ENCODE measurements at places on chromosomes 7 and 10.

GRCh38 chr10:1133495-1134045, 77.4 kb downstream of the WDR37 start:
- no peak for DNase-seq

GRCh38 chr7:153188630-153189029, 429.1 kb downstream of the ACTR3B start:
- DNase-seq: no peak

GRCh38 chr10:125060026-125060425, 100.3 kb downstream of the CTBP2 start:
- no peak for DNase-seq

DNA sequence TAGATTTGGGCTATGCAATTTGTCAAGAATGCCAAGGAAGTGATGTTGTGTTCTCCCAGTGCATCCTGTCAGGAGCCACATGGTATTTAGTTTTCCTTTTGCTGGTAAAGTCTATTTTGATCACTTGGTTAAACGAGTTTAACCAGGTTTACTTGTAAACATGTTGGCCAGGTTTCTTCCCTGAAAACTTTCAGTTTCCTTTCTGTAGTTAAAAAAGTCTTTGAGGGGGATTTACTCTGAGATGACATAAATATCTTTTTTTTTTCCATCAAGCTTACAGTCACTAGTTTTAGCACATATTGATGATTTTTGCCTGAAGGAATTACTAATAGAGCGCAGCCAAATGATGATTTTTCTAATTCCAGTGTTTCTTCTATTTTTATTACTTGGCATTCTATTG, 320.5 kb downstream of the PHF14 start:
- no peak for DNase-seq

GRCh38 chr7:106774768-106775551, 90.1 kb upstream of the PIK3CG start:
- DNase-seq: no peak

GRCh38 chr10:131214521-131215244, 96.8 kb downstream of the TCERG1L start:
- DNase-seq: no peak

GRCh38 chr10:20254078-20254477, 437.8 kb downstream of the PLXDC2 start:
- no peak for DNase-seq

GRCh38 chr10:128365156-128365725, 239.0 kb upstream of the MKI67 start:
- DNase-seq: no peak

- DNase-seq: no peak
Measured at GRCh38 chr10:14534152-14534551, 203.4 kb upstream of the FRMD4A start.

DNA sequence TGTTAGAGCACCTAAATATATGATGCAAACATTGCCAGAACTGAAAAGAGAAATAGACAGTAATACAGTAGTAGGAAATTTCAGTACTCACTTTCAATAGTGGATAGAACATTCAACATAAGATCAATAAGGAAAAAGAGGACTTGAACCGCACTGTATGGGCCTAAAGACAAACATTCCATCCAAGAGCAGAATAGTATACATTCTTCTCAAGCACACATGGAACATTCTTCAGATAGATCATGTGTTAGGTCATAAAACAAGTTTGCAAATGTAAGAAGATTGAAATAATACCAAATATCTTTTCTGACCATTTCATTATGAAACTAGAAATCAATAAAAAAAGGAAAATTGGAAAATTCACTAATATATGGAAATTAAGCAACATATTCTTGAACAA, 185.4 kb upstream of the FOXP2 start:
- no peak for DNase-seq

DNA sequence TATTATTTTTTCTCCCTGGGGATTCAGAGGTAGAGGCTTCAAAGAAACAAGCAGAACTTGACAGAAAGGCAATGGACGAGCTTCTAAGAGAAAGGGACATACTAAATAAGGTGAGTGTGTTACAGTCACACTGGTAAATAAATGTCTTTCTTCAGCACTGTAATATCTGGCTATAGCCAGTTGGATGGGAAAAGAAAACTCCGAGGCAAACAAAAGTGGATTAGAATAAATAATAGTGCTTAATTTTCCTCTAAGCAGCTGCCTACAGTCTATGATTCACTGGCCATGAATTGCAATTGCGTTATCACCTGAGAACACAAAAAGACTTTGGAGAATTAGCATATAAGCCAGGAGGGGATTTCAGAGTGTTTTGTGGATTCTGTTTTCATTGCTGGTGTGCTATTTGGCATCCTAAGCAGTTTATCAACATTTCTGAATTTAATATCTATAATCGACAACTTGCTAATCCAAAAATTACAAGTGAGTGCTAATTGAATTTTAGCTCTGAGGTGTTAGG, 23.2 kb downstream of the CFAP58 start:
- no peak for DNase-seq

DNA sequence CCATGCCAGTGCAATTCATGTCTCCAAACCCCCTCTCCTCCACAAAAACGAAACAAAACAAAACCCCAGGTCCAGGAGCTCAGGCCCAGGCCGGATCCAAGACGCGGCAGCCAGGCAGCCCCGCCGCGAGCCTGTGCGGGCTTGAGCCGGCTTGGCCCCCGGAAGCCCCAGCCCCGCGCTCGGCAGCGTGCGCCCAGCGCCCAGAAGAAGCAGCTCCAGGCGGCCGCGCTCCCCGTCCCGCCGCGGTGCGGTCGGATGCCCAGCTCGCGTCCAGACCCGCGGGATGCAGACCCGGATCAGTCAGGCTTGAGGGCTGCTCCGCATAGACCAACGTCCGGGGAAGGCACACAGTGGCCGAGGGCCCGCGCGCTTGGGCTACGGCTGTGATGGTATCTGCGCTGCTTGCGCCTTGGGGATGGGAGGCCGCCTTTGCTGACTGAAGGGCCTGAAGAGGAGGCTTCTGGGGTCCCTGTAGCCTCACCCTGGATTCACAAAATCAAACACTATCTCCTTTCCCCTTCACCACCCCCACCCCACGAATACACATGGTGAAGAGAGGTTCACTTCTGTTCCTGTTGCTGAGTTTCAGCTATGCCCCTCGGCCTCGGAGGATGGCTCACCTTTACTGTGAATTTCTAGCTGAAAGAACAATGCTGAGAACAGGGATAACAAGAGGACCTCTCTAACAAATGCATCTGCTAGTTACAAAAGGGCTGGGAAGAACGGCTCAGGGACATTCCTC, 79.9 kb upstream of the EN2 start:
- DNase-seq: peak; percentile 56

DNA sequence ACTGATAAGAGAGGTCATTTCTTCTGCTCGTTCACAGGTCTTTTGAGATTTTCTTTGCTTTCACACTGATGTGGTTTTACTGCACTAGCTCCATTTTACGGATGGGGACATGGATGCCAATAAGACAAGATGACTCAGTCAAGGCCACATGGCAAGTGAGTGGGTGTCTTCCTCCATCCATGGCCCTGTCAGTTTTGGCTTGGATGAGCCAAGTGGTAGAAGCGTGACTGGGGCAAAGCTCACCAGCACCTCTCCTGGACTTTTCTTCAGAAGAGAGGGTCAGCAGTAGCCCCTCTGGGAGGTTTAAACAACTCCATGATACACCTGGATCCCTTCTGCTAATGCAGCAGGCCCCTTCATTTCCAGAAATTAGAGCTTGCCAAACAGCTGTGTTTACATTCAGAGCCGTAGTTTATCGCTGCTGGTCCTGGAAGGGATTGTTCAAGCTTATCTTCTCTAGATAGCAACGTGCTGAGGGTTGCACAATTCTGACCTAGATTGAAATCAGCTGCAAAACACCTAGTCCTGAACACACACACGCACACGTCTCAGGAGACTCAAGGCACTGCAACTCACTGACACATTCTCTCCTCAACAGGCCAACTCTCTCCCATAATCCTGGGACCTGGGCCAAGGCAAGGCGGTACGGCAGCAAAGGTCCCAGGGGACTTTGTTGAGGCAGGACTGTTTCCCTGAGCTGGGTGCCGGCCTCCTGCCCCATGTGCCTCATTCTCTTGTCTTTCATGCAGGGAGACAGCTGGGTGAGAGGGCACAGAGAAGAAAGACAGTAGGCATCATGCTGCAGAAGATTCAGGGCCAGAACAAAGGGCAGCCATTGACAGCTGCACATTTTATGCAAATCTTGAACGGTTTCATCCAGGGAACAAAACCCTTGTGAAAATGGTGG, 14.2 kb upstream of the PDCD4 start:
- no peak for DNase-seq

DNA sequence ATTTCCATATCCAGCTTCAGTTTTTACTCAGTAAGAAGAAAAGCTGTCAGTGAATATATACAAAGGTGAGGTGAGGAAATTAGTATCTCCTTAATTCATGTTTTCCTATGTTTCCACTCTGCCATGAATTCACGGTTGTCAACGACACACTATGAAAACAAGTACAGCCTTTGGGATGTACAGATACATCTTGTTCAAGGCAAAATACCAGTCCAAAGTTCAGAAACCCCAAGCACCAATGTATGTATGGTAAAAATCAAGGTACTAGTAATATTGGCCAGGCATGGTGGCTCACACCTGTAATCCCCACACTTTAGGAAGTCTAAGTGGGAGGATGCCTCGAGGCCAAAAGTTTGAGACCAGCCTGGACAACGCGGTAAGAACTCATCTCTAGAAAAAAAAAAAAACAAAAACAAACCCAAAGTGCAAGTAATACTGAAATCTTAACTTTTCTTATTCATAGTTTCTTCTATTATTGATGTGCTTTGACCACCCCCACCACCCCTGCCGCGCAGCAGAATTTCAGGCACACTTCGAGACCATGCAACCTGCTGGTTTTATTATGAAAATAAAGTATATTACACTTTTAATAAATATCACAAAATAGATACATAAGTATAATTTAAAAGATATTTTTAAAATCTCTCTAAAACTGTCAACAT, 3.5 kb downstream of the ESYT2 start:
- DNase-seq: no peak

DNA sequence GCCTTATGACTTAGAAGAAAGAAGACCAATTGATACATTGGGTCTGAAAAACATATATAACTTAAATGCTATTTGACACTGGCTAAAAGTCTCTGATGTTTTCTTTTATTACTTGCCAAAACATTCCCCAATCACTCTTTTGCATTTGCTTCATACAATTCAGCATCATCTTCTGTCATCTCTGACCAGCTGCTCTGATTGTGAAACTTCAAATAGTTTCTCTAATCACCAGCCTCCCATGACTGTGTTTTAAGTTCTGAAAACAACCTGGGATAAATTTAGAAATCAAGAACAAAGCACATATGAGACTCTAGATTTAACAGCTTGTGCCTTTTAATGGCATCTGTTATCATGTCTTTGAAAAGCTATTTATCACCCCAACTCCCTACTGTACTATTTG, 208.4 kb upstream of the KCND2 start:
- DNase-seq: no peak
